ENCODE measurements at places on chromosomes 6 and 20.

GRCh38 chr20:645318-646106, 7.5 kb downstream of the SRXN1 start:
- peak; percentile 35 for DNase-seq

GRCh38 chr6:150418827-150419594, 50.2 kb downstream of the IYD start:
- DNase-seq, result peak; percentile 50

- DNase-seq, result no peak
These were observed 192.7 kb downstream of the UTRN start for GRCh38 chr6:144477856-144478255.

GRCh38 chr6:126167726-126168125, 172.2 kb upstream of the CENPW start:
- no peak for DNase-seq

- peak; percentile 42 for DNase-seq
These were observed 3.4 kb upstream of the TBC1D7 start for GRCh38 chr6:13331516-13332348.

- DNase-seq, result no peak
These were observed 296.5 kb upstream of the RUNX2 start for GRCh38 chr6:45031601-45032000.

DNA sequence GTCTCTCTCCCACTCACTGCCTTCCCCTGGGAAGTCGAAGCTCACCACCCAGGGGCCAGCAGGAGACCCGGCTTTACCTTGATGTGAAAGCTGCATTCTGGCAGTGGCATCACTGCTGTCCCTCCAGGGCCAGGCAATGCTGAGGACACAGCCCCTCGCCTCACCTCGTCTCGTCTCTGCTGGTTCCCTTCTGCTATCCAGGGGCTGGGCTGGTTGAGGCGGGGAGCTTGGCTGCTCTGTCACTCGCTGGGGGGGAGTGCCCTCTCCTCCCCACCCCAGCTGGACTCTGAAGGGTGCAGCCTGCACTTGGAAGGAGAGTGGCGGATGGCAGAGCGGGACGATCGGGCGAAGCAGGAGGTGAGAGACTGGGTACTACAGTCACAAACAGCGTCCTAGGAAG, 12.7 kb upstream of the DSN1 start:
- DNase-seq, result no peak

DNA sequence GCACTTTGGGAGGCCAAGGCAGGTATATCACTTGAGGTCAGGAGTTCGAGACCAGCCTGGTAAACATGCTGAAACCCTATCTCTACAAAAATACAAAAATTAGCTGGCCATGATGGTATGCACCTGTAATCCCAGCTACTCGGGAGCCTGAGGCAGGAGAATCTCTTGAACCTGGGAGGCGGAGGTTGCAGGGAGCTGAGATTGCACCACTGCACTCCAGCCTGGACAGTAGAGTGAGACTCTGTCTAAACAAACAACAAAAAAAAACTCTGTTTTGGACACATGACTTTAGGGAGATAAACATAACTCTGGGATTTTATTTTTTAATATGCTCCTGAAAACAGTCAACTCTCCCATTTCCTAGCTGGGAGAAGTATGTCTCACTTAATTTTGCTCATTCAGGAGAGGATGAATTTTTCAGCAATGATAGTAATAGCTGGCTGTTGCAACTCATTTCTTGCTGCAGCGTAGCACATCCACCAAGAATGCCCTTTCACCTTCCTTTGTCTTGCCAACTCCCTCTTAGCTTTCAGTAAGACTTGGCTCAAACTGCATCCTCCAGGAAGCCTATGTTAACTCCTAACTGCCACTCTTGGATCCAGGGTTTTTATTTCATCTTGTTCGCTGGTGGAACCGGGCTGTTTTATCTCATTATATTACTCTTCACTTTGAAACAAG, 24.3 kb downstream of the TOP1 start:
- no peak for DNase-seq

- DNase-seq, result peak; percentile 84
These were observed 76.6 kb upstream of the CCDC167 start for GRCh38 chr6:37576336-37576737.

Measured in mammary epithelial cell (primary cell).